ENCODE measurements at places on chromosomes 1 and 21.

DNA sequence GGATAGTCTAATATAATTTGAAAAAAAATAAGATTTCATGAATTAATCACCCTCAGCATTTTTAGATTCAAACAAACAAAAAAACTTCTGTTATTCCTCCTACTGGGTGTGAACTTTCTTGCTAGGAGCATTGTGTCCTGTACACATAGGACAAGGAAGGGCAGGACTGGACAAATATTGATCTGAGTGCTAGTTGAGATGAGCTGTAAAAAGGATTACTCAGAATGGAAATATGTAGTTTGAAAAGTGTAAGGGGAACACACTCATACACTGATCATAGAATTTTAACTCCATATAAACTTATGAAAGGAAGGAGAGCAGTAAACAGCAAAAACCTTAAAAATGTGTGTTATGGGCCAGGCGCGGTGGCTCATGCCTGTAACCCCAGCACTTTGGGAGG is 156.5 kb upstream of the ZNF648 start:
- DNase-seq = no peak

DNA sequence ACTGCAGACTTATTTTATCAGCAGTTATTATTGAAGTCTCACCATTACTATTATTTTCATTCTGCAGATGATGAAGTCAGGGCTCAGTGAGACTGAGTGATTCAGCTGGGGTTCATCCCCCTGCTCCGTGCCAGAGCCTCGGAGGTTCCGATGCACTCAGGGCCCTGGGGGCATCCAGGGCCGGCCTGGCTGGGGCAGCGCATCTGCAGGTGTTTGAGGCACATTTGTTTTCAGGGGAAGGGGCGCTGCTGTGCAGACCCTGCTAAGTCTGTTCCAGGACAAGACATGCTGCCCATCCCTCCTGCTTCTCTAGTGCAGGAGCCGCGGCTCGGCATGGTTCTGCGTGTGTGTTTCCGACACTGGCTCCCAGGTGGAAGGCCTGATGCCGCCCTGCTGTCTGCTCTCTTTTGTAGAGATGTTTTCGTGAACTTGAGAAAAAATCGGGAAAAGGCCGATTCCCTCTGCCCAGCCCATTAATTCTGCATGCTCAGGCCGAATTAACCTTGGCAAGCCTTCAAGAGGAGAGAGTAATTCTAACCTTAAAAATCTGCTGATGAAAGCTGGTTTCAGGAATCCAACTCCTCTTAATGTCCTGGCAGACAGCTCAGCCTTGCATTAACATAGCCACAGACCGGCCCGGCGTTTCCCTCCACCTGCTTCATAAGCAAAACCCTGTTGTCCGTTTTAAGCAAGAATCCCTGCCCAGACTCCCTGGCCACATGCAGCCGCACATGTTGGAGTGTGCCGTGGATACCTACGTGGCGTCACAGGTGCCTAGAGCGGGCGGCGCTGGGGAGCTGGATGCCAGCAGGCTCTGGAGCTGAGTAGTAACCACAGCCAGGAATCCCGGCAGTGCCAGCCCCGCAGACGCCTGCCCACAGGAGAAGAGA is 316.0 kb upstream of the VAMP3 start:
- DNase-seq = no peak

DNA sequence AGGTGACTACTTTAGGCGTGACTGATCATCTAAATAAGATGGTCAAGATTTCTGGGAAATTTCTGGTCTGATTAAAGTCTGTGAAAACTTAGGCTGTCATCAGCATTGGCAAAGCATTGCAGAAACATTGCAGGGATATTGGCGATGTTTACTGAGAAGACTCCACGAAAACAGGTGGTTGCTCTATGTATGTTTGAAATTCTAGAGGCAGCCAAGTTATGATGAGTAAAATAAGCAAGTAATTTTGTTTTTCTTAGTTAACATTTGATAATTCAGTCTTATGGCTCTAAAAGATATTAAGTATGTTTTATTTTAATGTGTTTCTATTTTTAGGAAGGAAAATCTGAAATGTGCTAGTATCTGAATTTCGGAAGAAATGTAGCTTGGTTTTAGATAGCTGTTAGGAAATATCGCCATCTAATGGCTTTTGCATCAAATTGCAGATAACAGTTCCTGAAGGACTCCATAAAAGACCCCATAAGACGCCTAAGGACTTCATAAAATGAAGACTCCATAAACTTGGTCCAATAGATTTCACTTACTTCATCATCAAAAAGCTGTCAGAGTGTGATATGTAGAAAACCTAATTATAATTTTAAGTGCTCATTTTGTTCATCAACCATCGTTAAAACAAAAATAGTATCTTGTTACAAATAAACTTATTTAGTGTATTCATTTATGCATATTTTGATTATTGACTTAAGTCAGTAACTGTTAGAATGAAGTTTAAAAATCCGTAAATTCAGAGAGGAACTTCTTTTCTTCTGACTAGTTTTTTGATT is 344.6 kb downstream of the RYR2 start:
- peak; percentile 52 for DNase-seq

- peak; percentile 89 for DNase-seq
Measured at GRCh38 chr1:231806623-231807495, 180.3 kb downstream of the DISC1 start.

DNA sequence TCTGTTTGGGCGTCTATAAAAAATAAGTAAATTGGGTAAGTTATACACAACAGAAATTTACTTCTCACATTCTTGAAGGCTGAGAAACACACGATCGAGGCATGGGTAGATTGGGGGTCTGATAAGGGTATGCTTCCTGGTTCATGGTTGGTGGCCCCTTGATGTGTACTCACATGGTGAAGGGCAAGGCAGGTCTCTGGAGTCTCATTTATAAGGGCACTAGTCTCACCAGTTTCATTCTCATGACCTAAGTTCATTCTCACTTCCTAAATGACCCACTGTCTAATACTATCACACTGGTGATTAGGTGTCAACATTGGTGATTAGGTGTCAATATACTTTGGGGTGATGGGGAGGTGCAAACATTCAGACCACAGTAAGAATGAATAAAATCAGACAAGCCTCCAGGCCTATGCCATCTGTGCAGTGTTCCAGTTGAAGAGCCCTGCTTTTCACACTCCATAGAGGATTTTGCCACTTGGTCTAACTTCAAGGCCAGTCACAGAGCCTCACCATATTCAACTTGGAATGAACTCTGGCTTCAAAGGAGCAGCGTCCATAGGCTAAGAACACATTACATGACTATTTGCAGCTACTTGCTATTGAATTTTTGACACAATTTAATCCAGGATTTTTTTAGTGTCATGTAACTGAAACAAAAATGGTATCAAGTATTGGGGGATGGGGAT is 2.5 kb upstream of the GBP4 start:
- no peak for DNase-seq

GRCh38 chr1:18230840-18231239 is 123.2 kb downstream of the IGSF21 start:
- no peak for DNase-seq

GRCh38 chr1:223016890-223017289 is 126.2 kb downstream of the TLR5 start:
- DNase-seq = peak; percentile 55

DNA sequence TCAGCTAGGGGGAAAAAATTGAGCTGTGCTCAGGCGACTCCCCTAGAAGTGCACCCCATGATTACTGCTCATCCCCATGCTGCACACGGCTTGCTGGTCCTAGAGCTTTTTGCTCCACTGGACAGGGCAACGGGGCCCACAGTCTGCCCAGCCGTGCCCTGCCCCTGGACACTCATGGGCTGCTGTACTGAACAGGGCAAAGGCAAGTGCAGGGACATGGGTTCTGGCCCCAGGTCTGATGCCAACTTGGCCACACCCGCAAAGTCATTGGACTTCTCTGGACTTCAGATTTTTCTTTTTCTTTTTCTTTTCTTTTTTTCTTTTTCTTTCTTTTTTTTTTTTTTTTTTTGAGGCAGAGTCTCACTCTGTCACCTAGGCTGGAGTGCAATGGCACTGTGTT is 42.9 kb upstream of the TARBP1 start:
- no peak for DNase-seq

DNA sequence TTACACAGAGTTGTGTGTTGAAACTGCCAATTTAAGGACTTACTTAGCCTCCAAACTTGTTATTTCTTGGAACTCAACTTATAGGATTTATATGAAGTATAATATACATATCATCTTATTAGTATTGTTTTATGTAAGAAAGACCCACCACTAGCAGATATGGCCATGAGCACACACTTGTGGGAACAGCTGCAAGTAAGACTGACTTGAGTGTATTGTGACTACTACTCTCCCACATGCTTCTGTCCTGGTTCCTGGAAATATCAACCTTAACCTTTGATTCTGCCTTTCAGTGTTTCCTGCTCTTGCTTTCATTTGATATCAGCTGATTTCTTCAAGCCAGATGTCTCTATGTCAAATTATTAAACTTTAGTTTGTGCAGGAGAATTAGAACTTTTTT is 175.3 kb downstream of the MAGI3 start:
- DNase-seq = no peak

DNA sequence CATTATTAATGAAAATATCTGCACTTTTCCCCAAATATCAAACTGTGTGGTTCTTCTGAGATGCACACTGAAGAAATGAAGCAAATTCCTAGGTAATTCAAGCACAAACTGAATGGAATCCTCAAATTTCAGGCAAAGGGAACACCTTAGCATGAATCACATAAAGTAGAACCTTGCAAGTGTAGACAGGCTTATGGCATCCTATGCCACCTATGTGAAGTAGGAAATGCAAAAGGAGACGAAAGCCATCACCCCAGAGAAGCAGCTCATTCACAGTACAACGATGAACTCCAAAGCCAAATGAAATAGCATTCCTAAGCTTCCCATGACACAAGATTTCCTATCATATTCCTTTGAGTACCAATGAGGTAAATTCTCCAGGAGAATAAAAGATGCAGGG is 461.2 kb upstream of the RUNX1 start:
- no peak for DNase-seq

- DNase-seq = peak; percentile 54
Measured at GRCh38 chr1:245041058-245041698, 113.6 kb upstream of the KIF26B start.

DNA sequence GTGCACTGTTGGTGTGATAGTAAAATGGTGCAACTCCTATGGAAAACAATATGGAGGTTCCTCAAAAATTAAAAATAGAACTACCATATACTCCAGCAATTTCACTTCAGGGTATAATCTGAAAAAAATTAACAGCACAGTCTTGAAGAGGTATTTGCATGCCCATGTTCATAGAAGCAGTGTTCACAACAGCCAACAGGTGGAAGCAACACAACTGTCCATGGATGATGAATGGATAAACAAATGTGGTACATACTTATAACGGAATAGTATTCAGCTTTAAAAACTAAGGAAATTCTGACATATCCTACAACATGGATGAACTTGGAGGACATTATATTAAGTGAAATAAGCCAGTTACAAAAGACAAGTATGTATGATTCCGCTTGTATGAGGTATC is 8.2 kb downstream of the TTLL7 start:
- DNase-seq = no peak

- DNase-seq = peak; percentile 99
Measured at GRCh38 chr1:203985044-203985443, 87.9 kb upstream of the SOX13 start.

- no peak for DNase-seq
Measured at GRCh38 chr1:57329937-57330336, 93.9 kb downstream of the DAB1 start.

DNA sequence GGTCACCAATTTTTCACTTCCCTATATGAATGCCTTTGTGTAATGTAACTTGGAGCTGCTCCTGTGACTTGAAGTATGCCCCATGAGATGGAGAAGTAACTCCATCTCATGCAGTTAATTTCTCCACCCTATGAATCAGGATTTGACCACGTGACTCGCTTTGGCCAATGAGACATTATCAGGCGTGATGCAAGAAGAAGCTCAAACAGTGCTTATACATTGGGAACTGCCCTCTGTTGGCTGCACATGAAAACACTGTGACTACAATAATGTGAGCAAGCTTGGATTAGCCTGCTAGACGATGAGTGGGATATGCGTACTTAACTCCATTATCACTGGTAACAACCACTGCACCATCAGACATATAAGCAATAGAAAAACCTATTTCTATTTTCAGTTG is 684.4 kb downstream of the PLA2G4A start:
- peak; percentile 25 for DNase-seq

DNA sequence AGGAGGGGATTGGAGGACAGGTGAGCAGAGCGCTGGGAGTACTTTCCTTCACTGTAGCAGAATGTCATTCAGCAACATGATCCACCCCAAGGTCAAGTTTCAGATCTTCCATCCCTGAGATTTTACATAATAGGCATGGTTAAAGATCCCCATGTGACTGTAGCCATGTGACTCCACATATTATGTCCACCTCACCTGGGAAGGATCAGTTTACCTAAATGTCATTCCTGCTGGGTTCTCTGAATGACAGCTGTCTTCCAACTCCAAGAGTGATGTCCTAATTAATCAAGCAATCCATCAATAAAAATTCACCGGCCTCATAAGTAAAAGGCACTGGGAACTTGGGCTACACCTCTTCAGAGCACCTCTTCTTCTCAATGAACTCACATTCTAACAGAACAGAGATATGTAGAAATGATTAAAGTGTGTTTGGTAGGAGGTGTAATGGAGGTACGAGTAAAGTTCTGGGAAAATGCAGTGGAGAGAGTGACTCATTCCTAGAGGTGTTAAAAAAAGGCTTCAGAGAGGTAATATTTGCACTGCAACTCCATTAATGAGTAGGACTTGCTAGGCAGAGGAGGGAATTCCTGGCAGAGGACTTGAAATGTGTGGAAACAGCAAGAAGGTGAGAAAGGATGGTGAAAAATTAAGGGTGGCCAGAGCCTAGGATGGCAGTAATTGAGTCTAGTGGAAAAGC is 22.2 kb upstream of the MAPKAPK2 start:
- DNase-seq = no peak

GRCh38 chr1:230866171-230867070 is 1.9 kb downstream of the C1orf198 start:
- no peak for DNase-seq

- DNase-seq = no peak
Measured at GRCh38 chr1:157194731-157195520, 56.7 kb upstream of the ETV3 start.

- no peak for DNase-seq
Measured at GRCh38 chr1:185645686-185646085, 88.5 kb upstream of the HMCN1 start.

DNA sequence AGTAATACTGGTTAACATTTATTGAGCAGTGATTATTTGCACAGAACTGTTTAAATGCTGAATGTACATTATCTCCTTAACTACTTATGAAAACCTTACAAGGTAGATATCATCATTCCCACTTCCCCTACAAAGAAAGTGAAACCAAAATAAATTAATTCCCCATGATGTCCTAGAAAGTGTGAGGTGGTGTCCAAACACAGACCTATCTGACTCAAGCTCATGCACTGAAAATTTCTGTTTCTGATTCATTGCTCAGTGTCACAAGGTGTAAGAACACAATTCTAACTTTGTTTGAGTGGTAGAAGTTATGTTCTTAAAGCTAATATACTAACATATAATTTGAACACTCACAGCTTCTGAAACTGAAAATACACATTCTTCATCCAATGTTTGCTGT is 178.7 kb downstream of the MRPL39 start:
- no peak for DNase-seq

DNA sequence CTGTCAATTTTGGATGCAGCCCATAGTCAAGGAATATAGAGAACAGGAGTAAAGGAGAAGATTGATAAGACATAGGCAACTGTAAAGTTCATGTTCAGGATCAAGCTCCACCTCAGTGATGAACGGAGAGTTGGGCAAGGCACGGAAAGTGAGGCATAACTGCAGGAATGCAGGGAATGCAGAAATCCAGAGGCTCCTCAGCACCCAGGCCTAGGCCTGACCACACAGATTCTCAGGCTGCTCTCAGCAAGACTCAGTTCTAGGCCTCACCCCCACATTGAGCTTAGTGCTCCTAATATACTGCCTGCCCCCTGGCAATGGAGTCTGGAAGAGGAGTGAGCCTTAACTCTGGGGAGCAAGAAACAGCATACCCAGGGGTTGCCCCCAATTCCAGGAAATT is 36.3 kb upstream of the S1PR1 start:
- DNase-seq = peak; percentile 87

Measured in mesendoderm (in vitro differentiated cells).